ENCODE measurements at places on chromosomes 16 and 17. TPM values are rescaled to one million over a fixed set of nuclear protein-coding genes. Genes with fewer than 3 reads are reported as not detected.

Gene CHST5
- total RNA-seq, result 0.64 TPM

Gene BLMH
- total RNA-seq, result 103 TPM

Gene WFIKKN1
- 61.9 TPM for total RNA-seq

Gene KRT40
- total RNA-seq, result not detected

Gene VTN
- total RNA-seq, result 0.25 TPM

- no peak for DNase-seq
- no peaks in the 10 kb centered on the region for H3K36me3 ChIP-seq
These were observed 240.5 kb downstream of the GSG1L start for GRCh38 chr16:27822996-27823395.

DNA sequence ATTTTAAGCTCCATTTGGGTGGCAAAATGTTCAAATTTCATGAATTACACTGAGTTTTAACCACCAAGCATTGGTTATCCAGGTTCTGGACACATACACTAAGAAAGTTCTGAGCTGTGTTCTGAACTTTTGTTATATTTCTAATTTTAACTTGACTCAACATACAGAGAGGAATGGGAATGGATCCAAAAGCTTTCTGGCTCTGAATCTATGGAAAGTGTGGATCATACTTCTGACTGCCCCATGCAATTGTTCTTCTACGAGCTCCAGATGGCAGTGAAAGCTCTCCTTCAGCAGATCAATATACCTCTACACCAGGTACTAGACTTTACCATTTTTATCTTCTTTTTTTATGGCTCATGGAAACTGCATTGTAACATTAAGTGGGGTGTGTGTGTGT lies 113.0 kb upstream of the NOG start:
- no peak overlapping the region for H3K27ac ChIP-seq
- no peaks in the 10 kb centered on the region for H3K36me3 ChIP-seq
- DNase-seq, result no peak
- H3K27me3 ChIP-seq, result no peaks in the 10 kb centered on the region

DNA sequence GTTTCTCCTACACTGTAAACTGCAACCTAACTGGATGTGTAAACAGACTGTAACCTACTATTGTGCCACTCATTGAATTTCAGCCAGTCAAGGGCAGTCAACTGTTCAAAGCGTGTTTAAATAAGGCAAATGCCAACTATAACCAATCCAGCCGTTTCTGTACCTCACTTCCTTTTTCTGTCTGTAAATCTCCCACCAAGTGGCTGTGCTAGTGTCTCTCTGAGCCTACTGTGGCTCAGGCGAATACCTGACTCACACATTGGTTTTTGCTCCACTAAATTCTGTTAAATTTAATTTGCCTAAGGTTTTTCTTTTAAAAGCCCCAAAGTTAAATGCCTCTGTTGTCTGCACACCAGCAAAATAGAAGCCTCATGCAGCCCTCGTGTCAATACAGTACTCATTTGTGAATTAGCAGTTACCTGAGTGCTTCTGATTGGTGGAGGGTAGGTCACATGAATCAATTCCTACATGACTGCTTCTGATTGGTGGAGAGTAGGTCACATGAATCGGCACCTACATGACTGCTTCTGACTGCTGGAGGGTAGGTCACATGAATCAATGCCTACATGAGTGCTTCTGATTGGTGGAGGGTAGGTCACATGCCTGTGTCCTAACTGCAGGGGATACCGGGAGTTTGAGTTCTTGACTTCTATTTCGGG lies 31.1 kb upstream of the CCR7 start:
- H3K4me1 ChIP-seq, result peaks cover 2% of the 10 kb centered on the region
- H3K36me3 ChIP-seq, result no peaks in the 10 kb centered on the region
- H3K27me3 ChIP-seq, result peaks cover 7% of the 10 kb centered on the region
- H3K4me3 ChIP-seq, result no peak overlapping the region
- H3K27ac ChIP-seq, result no peak overlapping the region
- no peak for DNase-seq

DNA sequence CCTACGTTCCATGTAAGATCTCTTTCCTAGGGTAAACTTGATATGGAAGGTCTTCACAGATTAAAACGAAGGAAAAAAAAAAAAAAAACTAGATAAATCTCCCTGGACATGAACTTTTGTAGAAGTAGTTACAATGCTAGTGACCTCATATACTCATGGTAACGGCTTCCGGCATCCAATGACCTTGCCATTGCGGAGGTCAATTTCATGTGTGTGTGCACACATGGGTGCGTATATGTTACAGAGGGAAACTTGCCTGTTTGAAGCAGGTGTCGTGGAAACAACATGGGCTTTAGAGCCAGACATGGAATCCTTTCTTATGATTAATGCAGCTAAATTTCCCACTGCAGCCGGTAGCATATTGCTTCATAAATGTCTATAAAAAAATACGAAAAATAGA lies 435.5 kb downstream of the MAF start:
- no peaks in the 10 kb centered on the region for H3K4me1 ChIP-seq
- peaks cover 11% of the 10 kb centered on the region for H3K36me3 ChIP-seq
- H3K27ac ChIP-seq, result no peak overlapping the region
- DNase-seq, result no peak
- no peaks in the 10 kb centered on the region for H3K27me3 ChIP-seq

DNA sequence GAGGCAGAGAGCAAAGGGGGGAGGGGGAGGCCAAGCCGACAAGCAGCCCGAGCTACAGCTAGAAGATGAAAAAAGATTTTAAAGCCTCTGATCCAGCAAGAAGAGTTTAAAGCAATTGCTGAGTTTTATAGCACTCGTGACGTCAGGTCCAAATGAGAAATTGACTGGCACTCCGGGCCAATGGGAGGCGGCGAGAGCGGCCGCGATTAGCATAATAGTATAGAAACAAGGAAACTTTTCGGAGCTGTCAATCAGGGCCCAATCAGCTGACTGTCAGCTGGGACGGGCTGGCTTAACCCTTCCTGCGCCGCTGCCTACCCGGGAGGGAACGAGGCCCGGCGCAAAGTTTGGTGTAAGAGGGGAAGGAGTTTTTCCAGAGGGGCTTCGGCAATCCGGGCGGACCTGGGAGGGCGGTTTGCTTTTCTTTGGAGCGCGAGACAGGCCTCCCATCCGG lies at the start of gene MAF:
TSS of gene MAF (minus strand) at position 100 of the 454 bp plus-strand sequence. CDS start 835 bp downstream, outside the sequence.
- peak within 1 kb of the TSS; percentile 86 for H3K27ac ChIP-seq
- peak within 1 kb of the TSS; percentile 97 for H3K4me3 ChIP-seq
- no peaks in the 10 kb centered on the region for H3K36me3 ChIP-seq
- peaks cover 10% of the 10 kb centered on the region for H3K27me3 ChIP-seq
- peaks cover 6% of the 10 kb centered on the region for H3K4me1 ChIP-seq

- no peak overlapping the region for H3K27ac ChIP-seq
- H3K4me3 ChIP-seq, result no peak overlapping the region
- H3K27me3 ChIP-seq, result peaks cover 15% of the 10 kb centered on the region
- no peak for DNase-seq
- H3K36me3 ChIP-seq, result no peaks in the 10 kb centered on the region
These were observed 40.3 kb upstream of the MRPS23 start for GRCh38 chr17:57889892-57890856.

GRCh38 chr16:47984669-47985068 lies 171.1 kb downstream of the ABCC12 start:
- no peak overlapping the region for H3K27ac ChIP-seq
- H3K4me3 ChIP-seq, result no peak overlapping the region
- DNase-seq, result no peak
- H3K27me3 ChIP-seq, result peaks cover 3% of the 10 kb centered on the region
- no peaks in the 10 kb centered on the region for H3K36me3 ChIP-seq
- peaks cover 3% of the 10 kb centered on the region for H3K4me1 ChIP-seq

DNA sequence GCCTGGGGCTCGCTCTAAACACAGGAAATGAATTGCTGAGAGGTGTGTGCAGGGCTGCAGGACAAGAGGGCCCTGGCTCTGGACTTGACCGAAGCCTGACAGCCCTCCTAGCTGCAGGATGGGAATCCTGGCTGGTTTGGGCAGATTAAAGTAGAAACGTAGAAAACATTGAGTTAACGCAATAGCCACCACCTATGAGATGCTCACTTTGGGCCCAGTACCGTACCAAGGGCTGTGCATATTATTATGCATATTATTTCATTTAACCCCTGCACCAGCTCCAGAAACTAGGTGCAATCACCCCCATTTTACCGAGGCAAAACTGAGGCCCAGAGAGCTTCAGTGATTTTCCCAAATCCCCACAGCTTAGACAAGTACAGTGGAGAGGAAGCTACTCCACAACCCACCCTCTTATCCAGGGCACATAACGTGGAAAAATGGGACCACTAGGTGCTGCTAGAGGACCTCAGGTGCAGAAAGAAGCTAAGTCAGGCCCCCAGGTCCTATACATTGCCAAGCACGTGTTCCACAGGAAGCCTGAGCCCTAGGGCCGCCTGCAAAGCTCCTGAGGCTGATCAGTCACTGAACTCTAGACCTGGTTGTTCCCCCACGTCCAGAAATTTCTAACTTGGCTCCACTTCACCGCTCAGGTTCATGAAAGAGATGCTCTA lies 79.2 kb downstream of the MYH11 start:
- H3K4me1 ChIP-seq, result no peaks in the 10 kb centered on the region
- no peak overlapping the region for H3K27ac ChIP-seq
- H3K36me3 ChIP-seq, result no peaks in the 10 kb centered on the region
- H3K4me3 ChIP-seq, result no peak overlapping the region

DNA sequence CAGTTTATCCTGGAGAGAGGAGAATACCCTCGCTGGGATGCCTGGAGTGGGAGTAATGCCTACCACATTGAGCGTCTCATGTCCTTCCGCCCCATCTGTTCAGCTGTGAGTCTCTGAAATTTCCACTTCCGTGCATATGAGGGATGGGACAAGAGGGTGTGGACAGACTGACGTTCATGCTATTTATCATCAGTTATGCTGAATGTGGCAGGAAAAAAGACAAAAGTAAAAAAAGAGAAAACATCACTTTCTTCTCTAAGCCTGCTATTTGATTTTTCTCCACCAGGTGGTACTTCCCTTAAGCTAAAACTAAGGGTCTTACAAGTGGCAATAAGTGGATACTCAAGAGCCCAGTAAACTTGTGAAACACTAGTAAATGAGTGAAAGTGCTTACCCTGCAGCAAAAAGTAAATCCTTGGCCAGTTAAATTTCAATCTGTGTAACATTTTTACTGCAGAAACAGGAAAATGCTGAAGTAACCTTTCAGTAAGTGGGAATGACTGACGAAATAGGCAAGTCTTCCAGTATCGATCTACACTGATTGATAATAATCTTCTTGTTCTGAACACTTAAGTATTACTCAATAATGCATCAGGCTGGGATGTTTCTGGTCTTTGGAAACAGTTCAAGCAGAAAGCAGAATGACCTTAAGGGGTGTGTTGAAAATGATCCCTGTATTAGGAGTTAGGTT lies 5.6 kb downstream of the CRYBA1 start:
- H3K4me1 ChIP-seq, result peaks cover 3% of the 10 kb centered on the region
- no peak overlapping the region for H3K4me3 ChIP-seq
- H3K27me3 ChIP-seq, result peaks cover 2% of the 10 kb centered on the region

DNA sequence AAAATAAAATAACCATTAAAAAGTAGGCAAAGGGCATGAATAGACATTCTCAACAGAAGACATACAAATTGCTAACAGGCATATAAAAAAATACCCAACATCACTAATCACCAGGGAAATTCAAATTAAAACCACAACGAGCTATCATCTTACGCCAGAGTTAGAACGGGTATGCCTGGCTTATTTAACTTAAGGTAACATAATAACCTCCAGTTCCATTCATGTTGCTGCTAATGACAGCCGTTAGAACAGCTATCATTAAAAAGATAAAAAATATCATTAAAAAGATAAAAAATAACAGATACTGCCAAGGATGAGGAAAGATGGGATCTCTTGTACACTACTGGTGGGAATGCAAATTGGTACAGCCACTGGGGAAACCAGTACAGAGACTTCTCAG lies 89.3 kb downstream of the GAS7 start:
- H3K4me3 ChIP-seq, result no peak overlapping the region
- H3K36me3 ChIP-seq, result no peaks in the 10 kb centered on the region
- H3K4me1 ChIP-seq, result no peaks in the 10 kb centered on the region
- peaks cover 9% of the 10 kb centered on the region for H3K27me3 ChIP-seq
- no peak overlapping the region for H3K27ac ChIP-seq

DNA sequence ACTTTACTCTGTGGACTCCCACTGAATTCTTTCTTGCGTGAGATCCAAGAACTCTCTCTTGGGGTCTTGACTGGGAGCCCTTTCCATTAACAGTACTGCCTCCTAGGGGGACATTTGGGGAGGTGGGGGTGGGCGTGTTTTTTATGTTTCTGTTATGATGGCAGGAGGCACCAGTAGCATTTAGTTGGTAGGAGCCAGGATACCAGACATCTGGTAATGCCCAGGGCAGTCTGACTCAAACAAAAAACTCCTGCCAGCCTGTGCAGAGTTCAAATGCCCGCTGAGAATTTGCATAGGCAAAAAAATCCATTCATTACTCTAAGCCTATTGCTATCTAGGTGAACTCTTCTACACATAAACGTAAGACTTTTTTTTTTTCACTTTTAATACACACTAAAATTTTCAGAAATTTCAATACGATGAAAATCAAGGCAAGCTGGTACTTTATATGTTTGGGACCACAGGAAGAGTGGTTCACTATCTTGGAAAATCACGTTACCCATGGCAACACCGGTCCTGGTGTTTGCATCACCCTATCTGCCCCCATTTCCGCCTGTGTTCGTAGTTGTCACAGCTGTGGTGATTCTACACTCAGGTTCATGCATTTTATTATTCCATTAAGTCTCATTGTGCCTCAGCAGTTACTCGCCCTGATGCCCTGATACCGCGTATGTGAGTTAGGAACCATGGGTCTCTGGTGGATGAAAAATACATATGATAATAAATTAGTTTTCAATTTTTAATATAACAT lies 121.1 kb upstream of the XYLT1 start:
- no peaks in the 10 kb centered on the region for H3K27me3 ChIP-seq
- no peak overlapping the region for H3K4me3 ChIP-seq
- H3K27ac ChIP-seq, result no peak overlapping the region
- no peak for DNase-seq

DNA sequence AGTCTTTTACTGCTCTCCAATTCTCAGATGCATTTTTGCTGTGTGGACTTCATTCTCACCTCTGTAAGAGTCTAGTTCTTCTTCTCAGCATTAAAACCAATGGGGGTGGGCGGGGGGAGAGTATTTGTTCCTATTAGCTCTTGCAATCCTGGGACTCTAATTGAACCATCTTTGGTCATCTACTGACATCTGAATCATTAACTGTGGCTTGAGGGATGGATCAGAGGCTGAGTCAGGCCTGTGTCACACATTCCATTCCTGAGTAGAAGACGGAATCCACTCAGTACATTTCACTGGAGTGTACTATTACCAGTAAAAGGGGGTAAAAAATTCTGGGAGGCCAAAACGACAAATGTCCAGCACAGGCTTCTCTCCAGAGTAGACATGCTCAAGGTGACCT lies 12.8 kb upstream of the ZNF23 start:
- no peak overlapping the region for H3K4me3 ChIP-seq
- H3K27me3 ChIP-seq, result peaks cover 4% of the 10 kb centered on the region

- H3K36me3 ChIP-seq, result no peaks in the 10 kb centered on the region
- no peaks in the 10 kb centered on the region for H3K4me1 ChIP-seq
- no peak overlapping the region for H3K4me3 ChIP-seq
- no peak overlapping the region for H3K27ac ChIP-seq
These were observed 86.4 kb downstream of the MRM1 start for GRCh38 chr17:36687736-36688135.

All from glutamatergic neuron (in vitro differentiated cells).